ENCODE measurements at places on chromosomes 3 and 15.

DNA sequence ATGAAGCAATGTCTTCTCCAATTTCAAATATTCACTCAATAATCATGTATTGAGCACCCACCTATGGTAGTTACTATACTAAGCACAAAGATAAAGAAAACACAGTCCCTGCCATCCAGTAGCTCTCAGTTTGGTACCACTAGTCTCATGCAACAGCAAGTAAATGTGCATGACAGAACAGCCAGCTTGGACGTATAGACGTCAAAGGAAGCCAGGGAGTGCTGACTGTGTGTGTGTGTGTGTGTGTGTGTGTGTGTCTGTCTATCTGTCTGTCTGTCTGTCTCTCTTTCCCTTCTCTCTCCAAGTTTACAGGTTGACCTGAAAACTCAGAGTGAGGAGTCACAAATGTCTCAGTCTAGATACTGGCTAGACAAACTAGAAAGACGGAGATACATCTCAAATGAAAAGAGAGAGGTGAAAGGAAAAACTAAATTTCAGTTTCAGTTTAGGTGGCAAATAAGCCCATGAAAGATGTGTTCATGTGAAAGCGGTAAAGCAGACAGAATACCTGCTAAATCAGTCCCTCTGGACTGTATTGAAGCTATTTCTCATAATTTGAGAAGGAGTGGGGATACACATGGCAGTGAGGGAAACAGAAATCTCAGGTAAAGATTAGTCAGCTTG, 141.1 kb upstream of the PTPRG start:
- DNase-seq: no peak

GRCh38 chr3:52721002-52721729, 15.3 kb downstream of the SPCS1 start:
- peak; percentile 33 for DNase-seq

GRCh38 chr3:50581459-50581842, 12.1 kb downstream of the HEMK1 start:
- DNase-seq: no peak

- peak; percentile 78 for DNase-seq
Measured at GRCh38 chr3:170811928-170812591, 57.9 kb downstream of the RPL22L1 start.

DNA sequence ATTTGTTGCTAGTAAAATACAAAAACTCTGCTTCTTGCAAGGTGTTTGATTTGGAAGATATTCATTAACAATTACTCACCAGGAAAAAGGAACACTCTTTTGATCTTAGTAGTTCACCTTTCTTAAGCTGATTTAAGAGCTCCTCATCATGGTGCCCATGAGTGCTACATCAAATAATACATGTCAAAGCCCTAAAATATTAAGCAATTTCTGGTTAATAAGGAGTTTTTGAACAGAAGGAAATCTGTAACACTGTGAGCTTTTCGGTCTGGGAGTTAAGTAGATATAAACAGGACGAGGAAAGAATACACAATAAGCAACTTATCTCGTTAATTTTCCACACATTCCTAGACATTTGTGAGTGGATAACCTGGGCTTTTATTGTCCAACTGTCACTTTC, 83.9 kb upstream of the DCBLD2 start:
- DNase-seq: no peak

DNA sequence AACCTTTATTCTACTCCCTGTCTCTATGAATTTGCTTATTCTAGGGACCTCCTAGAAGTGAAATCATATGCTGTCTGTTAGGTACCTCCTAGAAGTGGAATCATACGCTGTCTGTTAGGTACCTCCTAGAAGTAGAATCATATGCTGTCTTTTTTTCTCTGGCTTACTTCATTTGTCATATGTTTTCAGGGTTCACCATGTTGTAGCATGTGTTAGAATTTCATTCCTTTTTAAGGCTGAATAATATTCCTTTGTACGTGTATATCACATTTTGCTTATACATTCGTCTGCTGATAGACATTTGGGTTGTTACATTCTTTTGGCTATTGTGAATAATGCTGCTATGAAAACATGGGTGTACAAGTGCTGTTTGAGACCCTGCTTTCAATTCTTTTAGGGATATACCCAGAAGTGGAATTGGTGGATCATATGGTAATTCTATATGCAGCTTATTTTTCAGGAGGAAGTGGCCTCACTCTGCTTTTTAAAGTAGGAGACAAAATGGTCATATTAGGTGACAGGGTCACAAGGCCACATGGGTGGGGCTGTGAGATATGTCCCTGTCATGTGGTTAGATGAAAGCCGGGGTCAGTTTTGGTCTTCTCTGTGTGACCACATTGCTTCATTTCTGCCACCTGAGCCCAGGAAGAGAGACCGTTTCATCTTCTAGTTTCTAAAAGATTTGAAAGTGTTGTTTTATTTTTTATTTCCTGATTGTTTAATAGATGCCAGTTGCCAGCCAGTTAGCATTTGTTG, 76.7 kb downstream of the FLNB start:
- no peak for DNase-seq

DNA sequence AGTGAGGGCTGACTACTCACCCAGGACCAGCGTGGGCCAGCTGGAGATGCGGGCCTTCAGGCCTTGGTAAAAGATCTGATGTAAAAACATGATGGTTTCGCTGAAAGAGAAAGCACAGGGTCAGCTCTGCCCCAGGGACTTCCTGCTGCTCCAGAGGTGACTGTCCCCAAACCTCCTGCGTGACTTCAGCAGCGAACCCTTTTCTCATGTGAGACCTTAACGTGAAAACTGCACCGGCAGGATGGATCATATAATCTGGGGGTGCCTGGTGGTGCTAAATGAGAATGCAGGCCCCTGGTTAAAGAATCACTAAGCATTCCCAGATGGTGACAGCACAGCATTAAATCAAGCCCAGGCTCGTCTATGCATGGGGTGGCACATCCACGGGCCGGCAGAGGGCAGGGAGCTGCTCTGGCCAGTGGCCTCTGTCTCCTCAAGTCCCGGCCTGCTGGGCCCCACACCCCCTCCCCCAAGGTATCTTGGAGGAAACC, 55.4 kb downstream of the RASGRF1 start:
- no peak for DNase-seq

- peak; percentile 82 for DNase-seq
Measured at GRCh38 chr3:63967675-63968611, 55.4 kb downstream of the PSMD6 start.

DNA sequence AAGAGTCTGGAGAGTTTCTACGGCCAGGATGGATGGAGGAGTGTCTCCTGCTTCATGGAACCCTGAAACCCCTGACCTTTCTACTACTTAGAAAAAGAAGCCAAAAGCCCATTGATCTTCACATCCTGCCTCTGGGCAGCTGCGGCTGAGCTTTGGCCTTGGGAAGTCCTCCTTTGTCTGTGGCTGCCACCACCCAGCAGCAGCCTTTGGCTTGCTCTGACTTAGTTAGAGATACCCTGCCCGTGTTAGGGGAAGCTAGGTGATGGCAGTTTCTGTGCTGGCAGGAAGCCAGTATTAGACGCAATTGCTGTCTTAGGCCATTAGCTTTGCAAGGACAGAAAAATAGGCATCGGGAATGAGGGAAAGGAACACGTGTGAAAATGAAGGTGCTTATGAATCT, 18.8 kb downstream of the APH1B start:
- no peak for DNase-seq

- DNase-seq: no peak
Measured at GRCh38 chr3:31027914-31028313, 133.5 kb upstream of the GADL1 start.

DNA sequence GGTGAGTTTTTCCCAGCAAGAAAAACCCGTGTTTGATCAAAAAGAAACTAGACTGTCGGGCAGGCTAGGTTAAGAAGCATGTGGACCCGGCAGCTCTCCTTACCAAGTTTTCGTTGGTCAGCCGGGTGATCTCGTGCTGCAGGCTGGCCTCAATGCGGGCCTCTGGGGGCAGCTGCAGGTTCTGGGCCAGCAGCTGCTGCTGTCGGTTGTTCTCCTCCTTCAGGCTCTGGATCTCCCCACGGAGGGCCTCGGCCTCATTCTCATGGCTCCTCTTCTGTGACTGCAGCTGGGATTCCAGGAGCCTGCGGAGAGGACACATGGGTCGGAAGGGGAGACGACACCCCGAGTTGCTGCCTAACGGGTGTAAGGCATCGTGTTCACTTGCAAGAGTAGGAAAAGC, 44.5 kb upstream of the MYO5C start:
- no peak for DNase-seq

GRCh38 chr3:145649368-145649887, 511.6 kb downstream of the PLOD2 start:
- DNase-seq: no peak

DNA sequence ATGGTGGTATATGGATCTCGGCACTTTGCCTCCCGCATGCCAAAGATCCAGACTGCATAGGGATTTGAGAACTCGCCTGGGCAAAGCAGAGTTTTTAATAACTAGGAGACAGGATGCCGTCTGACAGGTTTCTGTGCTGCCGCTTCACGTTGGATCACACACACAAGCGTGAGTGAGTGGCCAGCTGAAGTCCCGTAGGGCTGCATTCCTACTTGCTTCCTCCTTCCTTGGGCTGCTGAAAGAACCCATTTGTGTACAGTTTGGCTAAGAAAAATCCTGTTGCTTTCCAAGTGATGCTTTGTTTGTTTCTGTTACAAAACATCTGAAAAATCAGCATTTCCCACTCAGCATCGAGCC, 604.3 kb upstream of the CFAP20DC start:
- no peak for DNase-seq

GRCh38 chr15:77037388-77038209, 33.3 kb downstream of the TSPAN3 start:
- no peak for DNase-seq

GRCh38 chr3:179347345-179348194, at the start of gene MFN1:
TSS of gene MFN1 (plus strand) at chr3:179347709. CDS start at chr3:179348852, 1,143 bp downstream.
- peak; percentile 93 for DNase-seq

- no peak for DNase-seq
Measured at GRCh38 chr15:99504823-99505551, 60.8 kb upstream of the MEF2A start.

DNA sequence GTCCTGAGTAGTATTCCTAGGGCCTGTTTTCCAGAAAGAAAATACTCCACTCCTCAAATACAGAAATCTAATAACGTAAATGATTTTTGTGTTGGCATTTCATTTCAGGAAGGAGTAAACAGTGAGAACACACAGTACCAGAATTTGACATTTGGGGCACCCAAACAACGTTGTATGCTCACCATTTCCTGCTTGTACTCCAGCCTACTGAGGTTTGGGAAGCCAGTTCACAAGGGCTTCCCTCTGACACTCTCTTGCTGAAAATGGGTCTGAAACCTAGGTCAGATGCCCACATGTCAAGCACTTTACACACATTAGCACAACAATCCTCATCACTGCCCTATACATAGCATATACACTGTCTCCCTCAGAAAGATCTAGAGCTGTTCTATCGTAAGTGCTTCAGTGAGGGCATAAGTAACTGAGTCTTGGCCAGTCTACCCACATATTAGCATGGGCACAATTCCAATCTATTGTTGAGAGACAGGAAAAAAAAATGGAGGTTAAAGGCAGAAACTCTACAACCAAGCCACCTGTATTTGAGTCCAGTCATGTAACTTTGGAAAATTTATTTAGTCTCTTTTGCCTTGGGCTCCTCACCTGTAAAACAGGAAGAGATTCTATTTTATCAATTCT, 43.5 kb upstream of the RSL24D1 start:
- peak; percentile 34 for DNase-seq

GRCh38 chr15:87582169-87582568, 674.4 kb downstream of the NTRK3 start:
- DNase-seq: no peak

DNA sequence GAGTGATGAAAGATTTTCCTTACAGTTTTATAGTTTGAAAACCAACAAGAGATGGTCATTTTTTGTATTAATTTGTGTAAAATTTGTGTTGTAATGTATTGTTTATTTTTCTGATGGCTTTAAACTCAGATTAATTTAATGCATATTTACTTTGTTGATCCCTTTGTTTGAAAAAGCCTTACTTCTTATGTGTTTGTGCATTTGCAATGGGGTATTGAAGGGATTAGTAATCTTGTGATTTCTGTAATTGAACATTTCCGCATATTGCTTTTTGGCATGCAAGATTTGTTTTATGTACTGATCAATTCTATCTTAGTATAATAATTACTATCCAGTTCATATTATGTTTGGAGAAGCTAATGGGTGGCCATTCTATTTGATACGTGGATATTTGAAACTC, 98.4 kb upstream of the ROBO1 start:
- no peak for DNase-seq

DNA sequence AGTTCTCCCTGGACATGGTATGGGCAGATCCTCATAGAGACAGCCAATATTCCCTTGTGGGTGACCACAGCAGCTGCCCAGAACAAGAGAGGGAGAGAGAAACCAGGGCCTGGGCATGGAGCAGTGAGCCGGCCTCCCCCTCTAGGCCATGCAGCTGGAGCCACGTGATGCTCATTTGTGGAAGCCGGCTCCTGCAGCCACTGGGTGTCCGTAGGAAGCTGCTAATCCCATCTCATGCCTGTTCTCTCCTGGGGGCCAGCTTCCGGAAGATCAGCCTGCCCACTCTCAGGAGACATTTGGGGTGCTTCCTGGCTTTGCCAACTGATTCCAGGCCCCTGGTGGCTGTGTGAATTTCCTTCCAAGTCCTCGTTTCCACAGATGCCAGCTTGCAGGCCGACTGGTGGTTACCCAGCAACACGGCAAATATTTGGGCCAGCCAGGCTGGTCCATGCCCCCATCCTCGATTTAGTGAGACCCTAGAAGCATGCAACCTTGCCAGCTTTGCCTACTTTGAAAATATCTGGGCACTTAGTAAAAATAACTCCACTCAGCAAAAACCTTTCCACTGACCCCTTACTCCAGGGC, 55.3 kb downstream of the LINGO1 start:
- DNase-seq: no peak

DNA sequence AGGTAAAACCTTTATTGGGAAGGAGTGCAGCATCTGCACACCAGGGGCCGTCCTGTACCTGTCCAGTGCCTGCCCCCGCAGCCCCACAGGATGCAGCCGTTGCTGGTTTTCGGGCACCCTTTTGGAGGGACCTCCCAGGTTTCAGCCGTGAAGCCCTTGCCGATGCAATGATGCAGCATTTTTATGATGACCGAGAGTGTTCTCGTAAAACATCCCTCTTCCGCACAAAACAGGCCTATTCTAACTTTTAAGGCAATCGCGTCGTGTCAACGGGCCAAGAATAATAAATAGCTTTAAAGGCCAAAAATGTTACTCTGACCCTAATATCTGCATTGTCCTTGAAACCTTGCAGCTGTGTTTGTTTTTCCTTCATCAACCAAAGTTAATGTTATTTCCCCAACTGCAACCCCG, 126.1 kb downstream of the LRRK1 start:
- DNase-seq: no peak

- DNase-seq: peak; percentile 64
Measured at GRCh38 chr15:81410318-81410753, 36.3 kb upstream of the TMC3 start.

- no peak for DNase-seq
Measured at GRCh38 chr3:195171093-195171873, 99.7 kb downstream of the XXYLT1 start.

- DNase-seq: no peak
Measured at GRCh38 chr3:152997526-152997925, 162.6 kb downstream of the P2RY1 start.

DNA sequence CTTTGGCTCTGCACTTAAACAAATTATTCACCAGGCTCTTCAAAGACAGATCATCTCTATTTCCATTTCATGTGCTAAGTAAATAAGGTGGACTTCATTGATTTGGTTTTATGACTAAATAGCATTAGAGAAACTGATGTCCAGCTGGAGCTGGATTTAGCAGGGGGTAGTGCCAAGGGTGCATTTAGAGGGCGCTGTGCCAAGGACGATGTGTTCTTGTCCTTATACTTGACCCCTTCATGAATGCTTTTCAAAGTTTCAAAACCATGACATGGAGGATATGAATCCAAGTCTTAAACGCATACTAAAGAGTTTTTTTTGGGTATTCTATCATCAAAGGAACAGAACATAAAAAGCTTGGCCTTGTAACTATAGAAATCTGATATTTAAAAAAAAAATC, 233.2 kb downstream of the RYR3 start:
- no peak for DNase-seq

All from CD4-positive, alpha-beta T cell treated with Interleukin-17A for 1 hour (primary cell).